Left lung (tissue), 14 donors: ENCODE measurements at places on chromosomes 2 and 18. TPM values are rescaled to one million over a fixed set of nuclear protein-coding genes. Genes with fewer than 3 reads are reported as not detected.

Gene SPP2
- not detected for total RNA-seq

Gene TEX44
- total RNA-seq: not detected

Gene SFTPB
- total RNA-seq: 18,328 TPM

Gene IGFBP5
- 141 TPM for total RNA-seq

Gene SRD5A2
- total RNA-seq: 0.99 TPM

Gene PRADC1
- 23.1 TPM for total RNA-seq

Gene SCN1A
- 18.0 TPM for total RNA-seq

Gene ACVR1C
- total RNA-seq: 1.3 TPM

Gene AFF3
- total RNA-seq: 42.0 TPM

Gene NTSR2
- not detected for total RNA-seq

Gene CREG2
- not detected for total RNA-seq

Gene DLGAP1
- 4.0 TPM for total RNA-seq

Gene GCG
- total RNA-seq: not detected

Gene CXCR4
- 54.9 TPM for total RNA-seq

Gene TMEM178A
- total RNA-seq: 1.4 TPM

Gene CRYGC
- total RNA-seq: not detected

Gene OTOS
- total RNA-seq: not detected

Gene ELOA2
- not detected for total RNA-seq

Gene DNAJC5G
- total RNA-seq: not detected

Gene UNC80
- total RNA-seq: 0.06 TPM

Gene ICA1L
- total RNA-seq: 2.7 TPM

Gene CRACDL
- total RNA-seq: 14.1 TPM

Gene LPIN2
- 63.2 TPM for total RNA-seq

Gene IL36RN
- total RNA-seq: not detected

Gene ITGB6
- total RNA-seq: 58.3 TPM

Gene EPB41L3
- 98.7 TPM for total RNA-seq

Gene PARD6G
- 7.1 TPM for total RNA-seq

Gene MC2R
- total RNA-seq: not detected

Gene ITGB1BP1
- 74.0 TPM for total RNA-seq

Gene PRKAG3
- total RNA-seq: not detected

Gene ANAPC1
- total RNA-seq: 22.3 TPM

Gene PLB1
- 6.8 TPM for total RNA-seq

Gene LYPD6
- total RNA-seq: 0.99 TPM
